Adipocyte (in vitro differentiated cells): ENCODE measurements at places on chromosomes 1 and 21.
A peak's percentile ranks its signal among the peaks of the same experiment; 100 is the strongest.

DNA sequence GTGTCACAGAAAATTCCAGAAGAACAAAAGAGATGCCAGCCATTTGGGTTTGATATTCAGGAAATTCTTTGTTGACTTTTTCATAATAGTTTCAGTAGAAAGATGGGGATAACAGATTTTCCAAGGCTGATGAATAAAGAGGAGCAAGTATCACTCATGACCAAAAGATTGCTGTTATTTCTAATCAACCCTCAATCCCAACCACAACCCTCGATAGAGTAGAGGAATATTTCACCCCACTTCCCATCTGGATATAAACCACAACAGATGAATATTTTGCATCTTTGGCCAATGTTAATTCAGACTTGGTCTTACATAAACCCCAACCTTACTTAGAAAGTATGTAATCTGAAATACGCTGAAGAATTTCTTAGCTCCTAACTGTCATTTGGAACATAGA lies 232.4 kb downstream of the SEC16B start:
- DNase-seq: no peak

DNA sequence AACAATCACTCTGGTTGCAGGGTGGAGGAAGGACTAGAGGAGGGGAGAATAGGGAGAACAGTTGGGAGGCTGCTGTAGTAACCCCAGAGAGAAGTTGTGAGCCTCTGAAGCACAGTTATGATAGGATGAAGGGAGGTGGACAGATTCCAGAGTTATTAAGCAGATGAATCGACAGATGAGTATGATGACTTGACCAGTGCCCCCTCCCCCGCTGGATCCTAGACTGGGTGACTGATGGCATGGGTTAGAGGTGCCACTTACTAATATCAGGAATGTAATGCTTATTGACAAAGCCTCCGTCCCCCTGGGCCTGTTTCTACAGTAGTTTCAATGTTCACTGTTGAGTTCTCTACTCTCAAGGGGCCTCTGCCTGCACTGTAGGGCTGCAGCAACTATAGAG lies 14.0 kb upstream of the TIPRL start:
- DNase-seq: no peak

DNA sequence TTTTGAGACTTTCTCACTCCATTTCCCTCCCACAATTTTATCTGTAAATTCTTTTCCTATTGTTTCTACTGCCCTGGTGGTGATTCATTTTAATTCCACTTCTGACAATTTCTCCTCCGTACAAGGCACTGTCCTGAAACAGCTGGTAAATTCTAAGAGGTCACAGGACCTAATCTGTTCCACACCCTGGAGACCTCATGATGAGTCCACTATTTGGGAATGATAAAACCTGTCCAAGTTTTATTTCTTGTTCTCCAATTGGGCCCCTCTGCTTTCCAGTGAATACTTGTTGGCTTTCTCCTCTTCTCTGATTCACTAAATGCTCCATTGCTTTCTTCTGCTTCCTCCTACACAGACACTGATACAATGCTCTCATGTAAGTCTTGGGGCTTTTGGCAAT lies 343.1 kb upstream of the DUSP10 start:
- no peak for DNase-seq

DNA sequence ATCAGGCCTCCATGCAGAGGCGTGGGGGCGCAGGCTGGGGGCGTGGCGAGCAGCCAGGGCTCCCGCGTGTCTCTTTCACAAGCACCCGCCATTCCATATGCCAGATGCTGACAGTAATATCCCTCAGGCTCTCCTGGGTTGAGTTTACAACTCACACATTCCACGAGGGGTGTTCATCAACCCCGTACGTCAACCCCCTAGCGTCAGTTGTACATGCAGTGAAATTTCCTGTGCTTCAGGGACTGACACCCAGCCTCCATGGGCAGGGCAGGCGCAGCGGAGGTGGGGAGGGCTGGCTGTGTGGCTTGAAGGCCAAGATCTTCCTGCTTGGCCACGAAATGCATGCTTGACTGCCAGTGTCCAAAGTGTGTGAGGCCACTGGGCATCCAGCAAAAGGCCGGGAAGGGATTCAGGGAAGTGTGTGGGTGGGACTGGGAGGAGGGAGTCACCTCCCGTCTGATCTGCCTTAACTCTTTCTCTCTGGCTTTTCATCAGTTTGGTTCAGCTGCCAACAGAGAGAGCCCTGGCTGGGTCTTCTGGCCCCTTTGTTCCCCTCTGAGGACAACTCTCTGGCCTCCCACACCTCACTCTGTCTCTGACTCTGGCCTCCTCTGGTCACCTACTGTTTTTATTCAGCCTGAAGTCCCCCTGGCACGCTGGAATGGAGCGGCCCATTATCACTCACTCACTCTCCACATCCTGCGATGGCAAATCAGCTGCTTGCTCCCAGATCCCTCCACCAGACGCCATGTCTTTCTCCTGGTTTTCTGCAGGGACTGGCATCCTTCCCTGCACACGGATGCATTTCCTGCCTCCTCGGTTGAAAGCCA lies 33.8 kb downstream of the CLIC6 start:
- DNase-seq: peak; percentile 26

DNA sequence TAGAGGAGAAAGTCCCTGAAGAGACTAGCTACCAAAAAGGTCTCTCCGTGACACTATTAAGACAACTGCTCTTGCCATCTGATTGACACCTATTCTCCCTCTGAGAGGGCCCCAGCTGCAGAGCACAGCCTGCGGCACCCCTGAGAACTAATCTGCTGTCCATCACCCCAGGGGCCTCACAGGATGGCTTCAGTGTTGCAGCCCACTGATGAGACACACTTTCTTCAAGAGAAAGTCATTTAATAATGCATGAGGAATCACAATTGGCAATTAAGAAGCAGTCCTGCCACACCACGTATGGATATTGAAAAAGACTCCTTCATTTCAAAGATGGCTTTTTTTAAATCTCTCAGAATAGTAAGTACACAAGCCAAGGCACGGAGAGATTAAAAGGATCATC lies 48.9 kb downstream of the CAPN8 start:
- DNase-seq: no peak

DNA sequence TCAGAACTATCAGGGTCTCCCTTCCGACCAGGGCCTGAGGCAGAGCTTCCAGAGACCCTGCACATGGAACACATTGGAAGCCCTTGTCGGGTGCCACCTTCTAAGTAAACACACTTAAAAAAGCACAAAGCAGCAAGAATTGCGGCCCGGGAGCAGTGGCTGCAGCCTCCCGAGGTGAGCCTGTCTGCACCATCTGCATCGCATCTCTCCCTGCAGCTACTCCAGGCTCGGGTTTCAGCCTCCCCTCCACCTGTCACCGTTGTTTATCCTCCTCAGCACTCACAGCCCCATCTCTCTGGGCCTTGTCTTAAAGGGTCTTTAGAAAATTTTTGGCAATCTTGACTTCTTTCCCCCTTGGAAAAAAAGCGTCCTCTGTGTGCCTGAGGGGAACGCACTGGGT lies 95.1 kb upstream of the ARHGEF16 start:
- no peak for DNase-seq

DNA sequence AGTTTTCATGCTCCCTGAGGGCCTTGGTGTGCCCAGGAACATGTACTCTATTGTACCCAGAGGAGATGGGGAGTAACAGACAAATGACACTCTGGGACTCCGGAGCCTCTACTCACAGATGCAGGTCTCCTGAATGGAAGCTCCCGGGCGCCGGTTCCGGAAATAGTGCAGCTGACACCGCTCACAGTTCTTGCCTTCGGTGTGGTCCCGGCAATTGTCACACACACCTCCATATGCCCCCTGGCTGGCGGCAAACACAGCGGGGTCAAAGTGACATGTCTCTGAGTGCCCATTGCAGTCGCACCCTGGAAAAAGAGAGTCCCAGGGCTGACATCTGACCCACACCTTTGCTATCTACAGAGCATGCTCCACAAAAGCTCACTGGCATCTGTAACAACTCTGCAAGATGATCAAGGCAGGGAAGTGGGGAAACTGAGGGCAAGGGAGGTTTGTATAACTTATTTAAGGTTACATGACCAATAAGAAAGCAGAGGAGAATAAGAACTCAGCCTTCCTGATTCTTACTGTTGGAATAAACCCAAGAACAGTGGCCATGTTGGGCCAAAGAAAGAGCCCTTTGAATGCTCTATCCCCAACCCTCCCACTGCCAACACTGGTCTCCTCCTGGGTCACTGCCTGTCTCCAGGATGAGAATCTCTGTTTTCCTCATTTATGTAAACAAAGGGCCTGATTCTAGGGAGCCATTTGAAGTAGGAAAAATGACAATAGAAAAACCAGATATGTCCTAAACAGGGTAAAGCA lies 22.4 kb downstream of the LAMB3 start:
- DNase-seq: no peak

DNA sequence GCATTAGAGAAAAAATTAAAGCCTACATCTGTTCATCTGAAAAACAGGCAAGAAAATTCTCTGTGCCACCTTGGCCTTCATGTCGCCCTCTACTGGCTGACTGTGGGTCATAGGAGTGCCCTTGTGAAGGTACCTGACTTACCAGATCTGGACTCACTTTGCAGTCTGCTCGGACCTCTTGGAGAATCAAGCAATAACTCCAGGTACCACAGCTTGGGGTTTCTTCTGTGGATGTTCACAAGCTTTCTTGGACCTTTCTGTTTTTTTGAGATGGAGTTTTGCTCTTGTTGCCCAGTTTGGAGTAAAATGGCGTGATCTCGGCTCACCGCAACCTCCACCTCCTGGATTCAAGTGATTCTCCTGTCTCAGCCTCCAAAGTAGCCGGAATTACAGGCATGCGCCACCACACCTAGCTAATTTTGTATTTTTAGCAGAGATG lies 2.4 kb upstream of the PRAMEF18 start:
- no peak for DNase-seq

DNA sequence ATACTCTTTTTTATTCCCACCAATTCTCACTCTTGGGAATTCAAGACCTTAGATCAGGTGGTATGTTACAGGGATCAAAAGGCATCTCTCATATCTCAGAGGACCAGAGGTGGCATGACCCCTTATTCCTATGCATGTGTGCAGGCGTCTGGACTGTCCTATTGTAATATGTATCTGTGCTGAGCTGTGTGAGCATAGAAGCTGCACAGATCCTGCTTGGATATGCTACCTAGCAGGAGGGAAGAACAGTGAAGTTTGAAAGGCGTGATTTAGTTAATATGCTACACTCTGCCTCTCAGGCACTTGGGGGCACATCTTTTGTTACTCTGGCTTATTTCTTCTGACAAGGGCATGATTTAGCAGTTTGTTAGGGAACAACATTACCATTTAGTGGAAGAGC lies 86.7 kb upstream of the ZRANB2 start:
- DNase-seq: no peak

- peak; percentile 73 for DNase-seq
Observed at GRCh38 chr1:150537732-150538684, 11.2 kb upstream of the ADAMTSL4 start.

GRCh38 chr1:27009601-27010197 lies 3.0 kb downstream of the TENT5B start:
- DNase-seq: peak; percentile 13

- peak; percentile 72 for DNase-seq
Observed at GRCh38 chr1:157505481-157506272, 46.6 kb downstream of the FCRL5 start.

- DNase-seq: no peak
Observed at GRCh38 chr1:101652484-101652883, 344.2 kb downstream of the OLFM3 start.

DNA sequence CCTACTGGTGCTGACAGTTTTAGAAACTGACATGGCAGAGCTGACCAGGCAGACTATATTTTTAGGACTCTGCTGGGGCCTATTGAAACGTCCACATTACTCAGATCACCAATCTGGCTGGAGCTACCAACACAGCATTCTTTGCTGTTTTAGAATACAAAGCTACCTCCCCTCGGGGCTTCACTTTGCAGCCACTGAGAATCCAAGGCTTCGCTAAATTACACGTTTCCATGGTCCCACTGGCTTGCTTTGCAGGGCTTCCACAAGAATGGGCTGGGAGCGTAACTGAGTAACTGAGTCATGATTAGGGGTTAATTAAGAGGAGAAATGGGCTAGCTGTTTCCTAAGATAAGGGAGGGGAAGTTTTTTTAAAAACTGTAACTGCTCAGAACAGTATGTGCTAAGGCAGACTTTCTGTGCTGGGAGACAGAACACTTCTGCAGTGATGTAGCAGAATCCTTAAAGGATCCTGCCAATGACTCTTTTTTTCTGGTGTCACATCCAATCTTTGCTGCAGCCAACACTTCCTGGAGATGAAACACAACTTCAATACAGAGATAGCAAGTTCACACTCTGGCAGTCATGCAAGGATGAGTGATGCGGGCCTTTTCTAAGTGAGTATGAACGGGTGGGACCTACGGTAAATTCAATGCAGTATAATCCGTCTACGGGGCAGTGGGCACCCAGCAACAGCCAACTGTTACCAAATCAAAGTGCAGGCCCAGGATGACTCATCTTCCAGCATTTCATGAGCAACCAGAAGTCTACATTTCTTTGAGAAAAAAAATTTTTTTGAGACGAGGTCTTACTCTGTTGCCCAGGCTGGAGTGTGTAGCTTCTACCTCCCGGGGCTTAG lies 21.5 kb downstream of the NDUFS5 start:
- DNase-seq: peak; percentile 87

DNA sequence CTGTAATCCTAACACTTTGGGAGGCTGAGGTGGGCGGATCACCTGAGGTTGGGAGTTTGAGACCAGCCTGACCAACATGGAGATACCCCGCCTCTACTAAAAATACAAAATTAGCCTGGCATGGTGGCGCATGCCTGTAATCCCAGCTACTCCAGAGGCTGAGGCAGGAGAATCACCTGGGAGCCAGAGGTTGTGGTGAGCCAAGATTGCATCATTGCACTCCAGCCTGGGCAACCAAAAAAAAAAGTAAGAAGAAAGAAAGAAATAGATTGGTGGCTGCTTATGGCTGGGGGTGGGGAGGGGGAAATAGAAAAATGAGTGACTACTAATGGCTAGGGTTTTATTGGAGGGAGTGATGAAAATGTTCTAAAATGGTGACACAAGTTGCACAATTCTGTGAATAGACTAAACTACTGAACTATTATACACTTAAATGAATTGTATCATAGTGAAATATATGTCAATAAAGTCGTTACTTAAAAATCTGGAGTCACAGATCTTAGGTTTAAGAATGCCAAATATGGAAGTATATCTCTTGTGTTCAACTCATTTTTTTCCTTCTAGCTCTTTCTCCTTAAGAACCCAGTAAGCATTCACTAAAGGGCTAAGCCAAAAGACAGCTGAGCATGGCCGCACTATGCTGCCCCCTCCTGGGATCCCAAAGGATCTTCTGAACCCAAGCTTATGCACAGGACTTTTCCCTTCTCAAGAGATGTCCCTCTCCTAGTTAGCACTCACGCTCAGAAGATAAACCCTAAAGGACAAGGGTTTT lies 3.2 kb upstream of the NPL start:
- DNase-seq: peak; percentile 82

GRCh38 chr21:39359382-39359781 lies 10.5 kb upstream of the HMGN1 start:
- DNase-seq: no peak

- DNase-seq: no peak
Observed at GRCh38 chr1:234250747-234251146, 122.5 kb upstream of the COA6 start.

DNA sequence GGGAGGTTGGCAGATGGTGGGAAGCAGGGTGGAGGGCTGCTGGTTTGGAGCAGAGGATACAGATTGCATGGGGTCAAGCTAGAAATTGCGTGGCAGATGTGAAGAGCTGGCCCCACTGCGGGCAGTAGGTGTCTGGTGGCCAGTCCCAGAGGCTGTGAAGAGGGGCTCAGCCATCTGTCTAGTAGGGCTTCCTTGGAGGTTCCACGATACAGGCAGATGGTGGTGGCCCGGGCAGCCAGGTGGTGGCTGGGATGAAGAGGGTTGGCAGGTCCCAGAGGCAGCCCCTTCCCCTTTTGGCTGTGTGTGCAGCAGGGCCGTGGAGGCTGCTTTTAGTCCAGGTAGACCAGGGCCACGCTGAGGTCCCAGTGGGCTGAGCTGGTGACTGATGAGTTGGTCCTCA lies 16.6 kb downstream of the PSEN2 start:
- DNase-seq: no peak

GRCh38 chr1:50970931-50971582 lies 1.0 kb downstream of the CDKN2C start:
- peak; percentile 53 for DNase-seq
